ENCODE measurements at places on chromosomes 11 and 22.

DNA sequence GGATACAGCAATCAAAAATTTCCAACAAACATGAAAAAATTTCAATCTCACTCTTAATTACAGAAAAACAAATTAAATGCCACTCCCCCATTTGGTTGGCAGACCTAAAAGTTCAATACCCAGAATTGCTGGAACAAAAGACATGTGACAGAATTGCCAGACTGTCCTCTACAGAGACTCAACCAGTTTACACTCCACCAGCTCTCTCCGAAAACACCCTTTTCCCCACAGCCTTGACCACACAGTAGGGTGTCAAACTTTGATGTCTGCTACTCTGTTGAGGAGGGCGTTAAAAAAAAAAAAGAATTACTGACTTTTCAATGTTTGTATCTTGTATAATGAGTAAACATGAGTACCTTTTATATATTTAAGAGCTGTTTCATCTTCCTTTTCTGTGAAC, 44.7 kb upstream of the YPEL1 start:
- no peak for DNase-seq

- DNase-seq = no peak
These were observed 883.5 kb downstream of the OPCML start for GRCh38 chr11:132648851-132649250.

DNA sequence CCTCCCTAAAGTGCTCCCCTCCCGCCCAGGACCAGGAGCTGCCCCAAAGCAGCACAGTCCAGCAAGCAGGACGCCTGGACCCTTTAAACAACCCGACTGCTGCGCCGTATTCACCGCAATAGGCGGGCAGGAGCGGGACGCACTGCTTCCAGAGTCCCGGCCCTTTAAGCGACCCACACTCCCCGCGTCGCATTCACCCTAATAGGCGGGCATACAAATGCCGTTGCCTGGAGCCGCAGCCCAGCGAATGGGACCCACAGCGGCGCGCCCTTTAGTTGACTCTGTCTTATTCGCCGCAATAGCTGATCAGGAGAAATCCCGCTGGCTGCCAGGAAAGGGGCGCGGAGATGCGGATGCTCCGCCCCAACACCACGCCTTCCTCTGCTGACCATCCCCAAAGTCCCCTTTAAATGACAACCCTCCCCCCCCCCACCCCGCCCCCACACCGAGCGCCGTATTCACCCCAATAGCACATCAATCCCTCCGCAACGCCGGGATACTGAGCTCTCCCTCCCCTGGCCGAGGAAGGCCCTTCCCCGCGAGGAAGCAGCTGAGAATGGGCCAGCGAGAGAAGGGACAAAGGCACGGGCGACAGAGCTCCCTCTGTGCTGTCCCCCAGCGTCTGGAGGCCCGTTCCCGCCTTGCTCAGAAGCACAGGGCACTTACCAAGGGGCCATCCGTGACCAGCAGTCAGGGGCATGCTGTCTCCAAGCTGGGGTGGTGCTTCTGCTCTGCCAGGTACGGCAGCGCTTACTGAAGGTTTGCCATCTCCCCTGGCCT, 4.7 kb downstream of the OSBPL5 start:
- DNase-seq = no peak

DNA sequence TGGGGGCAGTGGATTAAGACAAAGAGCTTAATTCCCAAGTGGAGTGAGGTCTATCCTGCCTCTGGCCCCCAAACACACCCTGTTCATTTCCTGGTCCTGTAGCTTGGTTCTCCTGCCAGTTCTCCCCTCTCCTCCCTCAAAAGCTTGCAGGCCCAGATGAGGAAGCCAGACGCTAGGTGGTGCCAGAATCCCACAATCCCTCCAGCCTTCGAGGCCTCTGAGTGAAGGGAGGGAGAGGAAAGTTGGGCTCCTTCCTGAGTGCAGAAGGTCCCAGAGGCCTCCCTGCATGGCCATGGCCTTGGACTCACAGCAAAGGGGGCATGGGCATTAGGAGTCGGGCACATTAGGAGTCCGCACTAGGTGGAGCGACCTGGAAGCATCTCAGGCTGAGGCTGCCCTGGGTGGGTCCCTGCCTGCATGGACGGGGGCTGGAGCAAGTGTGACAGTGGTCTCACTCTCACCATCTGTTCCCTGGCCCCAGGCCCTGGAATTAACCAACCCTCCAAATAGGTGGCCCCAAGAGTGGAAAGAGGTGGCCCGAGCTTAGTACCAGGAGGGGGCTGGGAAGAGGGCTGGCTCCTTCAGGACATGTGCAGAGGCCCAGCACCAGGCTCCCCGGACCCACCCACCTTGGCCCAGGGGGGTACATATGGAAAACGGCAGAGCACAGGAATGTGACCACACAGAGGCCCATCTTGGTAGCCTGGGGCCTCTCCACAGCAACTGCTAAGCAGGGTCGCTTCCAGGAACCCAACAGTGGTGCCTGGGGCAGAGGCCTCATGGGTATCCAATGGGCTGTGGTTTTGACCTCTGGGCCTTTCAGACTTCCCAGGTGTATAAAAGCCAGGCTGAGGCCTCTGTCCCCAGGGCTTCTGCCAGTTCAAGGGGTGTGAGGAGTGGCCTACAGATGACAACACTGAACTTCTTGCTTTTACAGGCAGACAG, 5.2 kb downstream of the FXYD2 start:
- peak; percentile 49 for DNase-seq

DNA sequence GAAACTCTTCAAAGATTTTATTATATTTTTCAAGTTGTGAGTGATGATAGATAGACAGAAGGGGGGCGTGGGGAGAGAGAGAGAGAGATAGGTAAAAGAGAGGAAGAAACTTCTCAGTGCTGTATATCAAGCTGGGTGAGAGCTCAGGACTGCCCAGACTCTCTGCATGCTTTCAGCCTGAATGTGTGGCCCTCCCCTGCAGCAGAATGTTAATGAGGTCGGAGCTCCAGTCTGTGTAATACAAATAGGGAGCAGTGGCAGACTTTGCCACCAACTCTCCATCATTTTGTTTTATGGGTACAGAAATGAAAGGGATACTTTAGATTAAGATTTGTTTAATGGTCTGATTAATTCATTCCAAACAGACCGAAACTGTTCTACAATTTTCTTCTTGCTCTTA, 752.8 kb downstream of the OPCML start:
- DNase-seq = no peak

DNA sequence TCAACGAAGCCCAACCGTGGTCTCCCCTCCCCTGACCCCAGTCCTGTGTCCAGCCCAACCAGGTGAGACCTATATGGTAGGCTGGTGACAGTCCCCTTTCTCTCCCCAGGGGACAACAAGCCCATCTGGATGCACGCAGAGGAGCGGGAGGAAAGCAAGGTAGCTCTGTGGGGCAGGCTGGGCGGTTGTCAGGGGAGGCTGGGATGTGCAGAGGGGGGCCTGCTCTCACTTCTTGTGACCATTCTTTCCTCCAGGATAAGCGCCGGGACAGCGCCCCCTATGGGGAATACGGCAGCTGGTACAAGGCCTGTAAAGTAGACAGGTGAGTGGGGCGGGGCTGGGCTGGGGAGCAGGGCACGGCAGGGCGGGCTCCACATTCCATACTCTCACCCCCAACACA, 3.5 kb upstream of the RAB1B start:
- peak; percentile 14 for DNase-seq

GRCh38 chr22:36611241-36611976, 82.4 kb upstream of the EIF3D start:
- DNase-seq = no peak

DNA sequence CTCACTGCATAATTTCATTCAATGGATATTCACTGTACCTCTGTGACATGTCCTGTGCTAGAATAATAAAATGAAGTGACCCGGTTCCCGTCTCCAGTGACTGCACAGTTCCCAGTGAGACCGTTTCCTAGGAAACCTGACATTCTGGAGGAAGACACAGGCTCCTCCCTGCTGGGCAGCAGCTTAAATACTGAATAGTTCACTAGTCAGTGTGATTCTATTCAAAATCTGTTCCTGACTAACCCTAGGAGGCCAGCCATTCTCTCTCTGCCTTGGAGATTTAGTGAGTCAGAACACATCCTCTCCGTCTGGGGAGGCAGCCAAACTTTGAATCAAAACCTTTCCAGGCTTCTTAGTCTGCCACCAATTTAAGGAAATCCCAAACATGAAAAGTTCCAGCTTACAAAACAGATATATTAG, 11.3 kb downstream of the TRIM66 start:
- DNase-seq = no peak

DNA sequence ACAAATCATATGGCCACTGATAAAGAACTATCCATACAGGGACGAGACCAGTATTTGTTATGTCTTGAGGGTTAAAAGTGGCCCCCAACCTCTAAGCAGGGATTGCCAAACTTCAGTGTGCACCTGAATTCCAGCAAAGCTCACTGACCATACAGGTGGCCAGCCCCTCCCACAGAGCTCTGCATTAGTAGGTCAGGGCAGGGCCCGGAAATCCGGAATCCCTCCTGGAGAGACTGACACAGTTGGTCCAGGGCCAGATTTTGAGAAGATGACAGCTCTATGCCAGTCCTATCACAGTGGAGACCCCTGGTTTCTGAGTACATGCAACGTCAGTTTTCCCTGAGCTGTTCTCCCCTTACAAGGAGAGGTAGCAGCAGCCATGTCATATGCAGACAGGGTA, 20.8 kb downstream of the VPS37C start:
- DNase-seq = no peak

GRCh38 chr11:122701143-122701542, 45.6 kb downstream of the UBASH3B start:
- DNase-seq = no peak

DNA sequence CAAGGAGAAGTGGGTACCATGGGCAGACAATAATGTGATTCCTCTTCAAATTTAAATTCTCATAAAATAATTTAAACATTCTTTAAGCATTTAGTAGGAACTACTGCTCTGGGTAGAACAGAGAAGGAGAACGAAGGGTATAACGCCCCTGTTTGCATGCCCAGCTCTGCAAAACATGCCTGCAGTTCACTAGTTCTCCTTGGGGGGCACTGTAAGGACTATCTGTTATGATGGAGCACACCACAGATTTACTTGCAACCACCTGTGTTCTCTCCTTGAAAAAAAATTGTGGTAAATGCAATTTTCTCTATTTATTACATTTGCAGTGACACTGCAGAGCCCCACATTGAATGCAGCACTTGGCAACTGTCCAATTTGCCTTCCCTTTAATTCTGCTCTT, 100.3 kb downstream of the GUCY1A2 start:
- no peak for DNase-seq

GRCh38 chr11:44304091-44305025, 5.6 kb downstream of the ALX4 start:
- no peak for DNase-seq

- DNase-seq = no peak
These were observed 3.3 kb downstream of the RAB38 start for GRCh38 chr11:88171982-88172381.

- DNase-seq = no peak
These were observed 789.6 kb downstream of the DLG2 start for GRCh38 chr11:84837402-84838069.

GRCh38 chr22:24414984-24415945, 12.1 kb upstream of the ADORA2A start:
- no peak for DNase-seq

GRCh38 chr22:19508024-19508776, 16.0 kb downstream of the CLDN5 start:
- DNase-seq = no peak

DNA sequence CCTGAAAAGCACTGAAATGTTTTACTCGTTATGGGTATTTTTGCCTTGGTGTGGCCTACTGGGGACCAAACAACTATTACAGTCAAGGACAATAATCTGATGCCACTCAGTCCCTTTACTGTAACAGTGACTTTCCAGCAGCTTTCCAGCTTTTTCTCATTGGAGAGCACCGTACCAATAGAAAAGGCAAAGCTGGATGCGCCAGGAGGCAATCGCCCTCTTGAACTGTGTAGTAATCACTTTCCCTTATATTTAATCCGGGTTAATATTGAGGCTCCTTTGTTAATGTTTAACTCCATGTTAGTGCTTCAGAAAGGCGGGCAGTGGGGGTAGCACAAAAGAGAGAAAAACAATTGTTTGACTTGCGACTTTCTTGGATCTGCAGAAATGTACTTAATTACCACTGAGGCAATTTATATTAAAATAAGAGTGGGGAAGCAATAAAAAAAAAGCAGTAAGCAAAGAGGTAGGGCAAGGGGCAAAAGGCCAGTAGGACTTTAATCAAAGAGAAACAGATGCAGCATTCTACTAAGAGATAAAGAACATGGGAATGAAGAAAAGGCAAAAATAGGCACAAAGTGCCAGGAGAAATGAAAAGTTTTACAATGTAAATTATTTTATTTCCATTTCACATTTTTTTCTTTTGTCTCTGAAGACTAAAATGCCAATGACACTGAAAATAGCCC, 81.6 kb downstream of the LRRC4C start:
- DNase-seq = no peak

DNA sequence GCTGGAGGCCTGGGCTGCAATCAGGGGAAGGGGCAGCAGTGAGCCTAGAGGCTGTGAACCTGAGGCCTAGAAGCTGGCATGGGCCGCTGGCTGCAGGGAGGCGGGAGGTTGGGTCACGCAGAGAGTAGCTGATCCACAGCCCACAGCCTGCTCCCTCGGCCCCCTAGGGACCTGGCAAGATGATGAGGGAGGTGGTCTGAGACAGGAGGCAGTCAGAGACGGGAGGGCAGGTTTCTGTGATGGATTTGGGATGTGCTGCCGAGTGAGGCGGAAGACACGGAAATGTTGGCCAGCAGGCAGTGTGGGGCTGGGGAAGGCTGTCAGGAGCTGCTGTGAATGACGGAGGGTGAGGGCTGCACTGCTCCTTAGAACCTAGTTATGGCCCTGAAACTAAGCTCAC, 22.7 kb downstream of the LRFN4 start:
- no peak for DNase-seq

DNA sequence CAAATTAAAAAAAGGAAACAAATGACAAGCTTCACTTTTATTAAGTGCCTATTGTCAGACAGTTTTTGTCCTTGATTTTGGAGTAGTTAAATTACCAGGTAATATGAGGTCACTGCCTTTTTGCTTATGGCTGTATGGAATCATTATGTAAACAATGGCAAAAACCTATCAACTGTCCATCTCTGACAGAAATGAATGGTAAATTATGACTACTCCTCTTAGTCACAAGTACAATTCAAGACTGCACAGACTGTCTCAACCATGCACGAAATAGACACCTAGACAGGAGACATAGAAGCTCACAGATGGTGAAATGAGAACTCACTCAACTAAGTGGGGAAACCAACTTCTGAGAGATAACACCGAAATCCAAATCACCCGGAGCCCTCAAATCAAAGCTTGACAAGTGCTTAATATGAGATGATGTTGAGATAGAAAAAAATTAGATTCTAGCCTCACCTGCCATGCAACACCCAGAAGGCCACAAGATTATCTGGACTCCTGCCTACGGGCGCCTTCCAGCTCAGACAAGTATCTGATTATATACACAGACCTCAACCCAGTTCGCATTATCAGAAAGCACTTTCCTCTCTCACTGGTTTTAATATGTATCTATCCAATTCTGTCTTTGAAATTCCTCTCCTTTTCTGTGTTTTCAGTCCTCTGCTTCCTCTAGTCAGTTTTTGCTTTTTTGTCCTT, 199.3 kb downstream of the CADM1 start:
- no peak for DNase-seq

- DNase-seq = no peak
These were observed 363.0 kb downstream of the DDX10 start for GRCh38 chr11:109027851-109028250.

- peak; percentile 74 for DNase-seq
These were observed 12.2 kb upstream of the MFNG start for GRCh38 chr22:37498289-37498909.
